ENCODE measurements at places on chromosomes 2 and 18.

DNA sequence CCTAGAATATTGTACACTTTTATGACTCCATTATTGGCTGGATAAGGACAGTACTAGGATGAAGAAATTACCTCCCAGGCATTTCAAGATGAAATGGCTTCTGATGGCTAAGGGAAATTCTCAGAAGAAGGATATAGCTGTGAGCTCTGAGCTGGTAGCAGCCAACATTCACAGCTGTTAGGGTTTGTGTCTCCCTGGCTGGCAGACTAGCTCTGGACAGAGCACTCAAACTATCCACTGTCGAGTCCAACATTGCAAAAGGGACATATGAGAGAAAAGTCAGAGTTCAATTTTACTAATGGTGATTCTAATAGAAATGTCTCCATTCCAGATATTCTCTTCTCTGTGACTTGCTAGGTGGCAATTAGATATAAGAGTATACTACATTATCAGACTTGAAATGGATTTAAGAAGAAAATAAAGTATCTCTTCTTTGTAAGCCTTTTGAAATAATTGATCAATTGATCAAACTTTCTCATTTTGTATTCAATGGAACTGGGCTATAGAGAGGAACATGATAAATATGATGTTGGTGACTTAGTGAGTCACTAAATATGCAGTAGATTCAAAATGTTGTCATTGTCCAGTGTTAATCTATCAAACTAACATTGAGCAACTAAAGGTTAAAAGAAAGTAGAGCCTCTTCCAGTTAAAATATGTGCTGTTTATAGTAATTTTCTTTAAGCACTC, 1920.3 kb downstream of the SUCLG1 start:
- no peak for DNase-seq

DNA sequence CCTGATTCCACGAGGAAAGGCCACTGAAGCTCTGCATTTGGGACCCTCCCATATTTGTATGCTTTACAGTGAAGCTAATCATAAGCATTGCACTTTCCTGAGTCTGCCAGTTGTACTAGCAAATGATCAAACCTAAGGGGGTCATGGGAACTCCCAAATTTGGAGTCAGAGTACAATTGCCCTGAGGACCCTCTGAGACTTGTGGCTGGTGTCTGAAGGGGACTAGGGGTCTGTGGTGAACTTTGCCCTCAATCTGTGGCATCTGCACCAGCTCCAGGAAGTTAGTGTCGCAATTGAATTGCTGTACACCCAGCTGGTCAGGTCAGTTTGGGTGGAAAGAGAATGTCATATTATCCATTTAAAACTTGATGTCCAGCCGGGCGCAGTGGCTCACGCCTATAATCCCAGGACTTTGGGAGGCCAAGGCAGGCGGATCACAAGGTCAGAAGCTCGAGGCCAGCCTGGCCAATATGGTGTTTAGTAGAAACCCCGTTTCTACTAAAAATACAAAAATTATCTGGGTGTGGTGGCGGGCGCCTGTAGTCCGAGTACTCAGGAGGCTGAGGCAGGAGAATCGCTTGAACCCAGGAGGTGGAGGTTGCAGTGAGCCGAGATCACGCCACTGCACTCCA, 18.1 kb downstream of the SOWAHC start:
- DNase-seq, result no peak

- DNase-seq, result peak; percentile 64
These were observed 73.3 kb upstream of the KLF7 start for GRCh38 chr2:207238831-207239701.

GRCh38 chr18:13895505-13896033, 19.8 kb downstream of the MC2R start:
- no peak for DNase-seq

DNA sequence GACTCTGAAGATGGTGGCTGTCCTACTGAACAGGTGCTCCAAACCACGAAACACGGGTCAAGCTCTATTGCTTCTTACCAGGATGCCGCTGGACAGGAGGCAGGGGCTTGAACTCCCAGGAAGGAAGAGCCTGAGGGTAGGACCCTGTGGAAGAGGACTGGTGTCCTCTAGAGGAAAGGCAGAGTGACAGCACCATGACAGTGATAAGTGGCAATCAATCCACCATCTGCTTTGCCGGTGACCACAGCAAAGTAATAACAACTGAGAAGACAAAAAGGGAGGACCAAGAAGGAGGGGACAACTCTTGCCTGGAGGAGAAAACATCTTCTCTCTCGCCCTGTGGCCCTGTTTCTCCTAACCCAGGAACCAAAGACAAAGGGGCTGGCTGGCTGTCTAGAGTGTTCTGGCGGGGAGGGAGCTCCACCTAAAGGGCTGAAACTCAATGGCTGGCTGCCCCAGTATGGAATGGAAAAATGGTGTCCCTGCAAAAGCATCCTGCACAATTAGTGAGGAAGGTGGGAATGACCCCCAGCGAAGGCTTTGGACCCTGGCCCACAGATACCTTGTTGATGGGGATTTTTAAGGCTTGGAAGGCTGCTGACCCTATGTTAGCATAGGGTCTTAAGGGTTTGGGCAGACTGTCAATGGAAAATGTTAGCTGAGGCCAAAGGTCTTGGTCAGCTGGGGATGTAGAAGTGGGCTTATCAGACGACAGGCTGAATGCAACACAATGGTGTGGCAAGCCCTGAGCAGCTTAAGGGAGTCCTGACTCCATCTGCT, 35.4 kb downstream of the PROC start:
- DNase-seq, result no peak

GRCh38 chr2:74186038-74186437, 7.4 kb upstream of the MOB1A start:
- peak; percentile 84 for DNase-seq

GRCh38 chr2:76808732-76809131, 713.4 kb downstream of the LRRTM4 start:
- DNase-seq, result no peak

DNA sequence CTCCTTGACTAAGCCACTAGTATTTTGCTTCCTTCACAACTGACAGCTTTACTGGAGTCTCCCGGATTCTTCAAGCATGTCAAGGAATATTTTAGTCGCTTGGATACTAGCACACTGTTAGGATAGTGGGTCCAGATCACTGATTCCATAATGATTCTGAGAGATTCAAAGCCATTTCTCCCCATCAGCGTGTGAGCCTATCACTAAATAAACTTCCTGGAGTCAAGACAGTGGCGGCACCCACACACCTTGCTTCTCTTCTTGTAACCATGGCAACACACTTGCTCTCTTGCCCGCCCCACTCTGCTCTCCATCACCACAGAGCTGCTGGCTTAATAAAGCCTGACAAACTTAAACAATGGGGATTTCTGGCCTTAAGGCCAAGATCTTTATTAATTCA, 245.1 kb downstream of the LRRTM1 start:
- no peak for DNase-seq

GRCh38 chr2:69119104-69119894, 106.3 kb downstream of the ANTXR1 start:
- no peak for DNase-seq

DNA sequence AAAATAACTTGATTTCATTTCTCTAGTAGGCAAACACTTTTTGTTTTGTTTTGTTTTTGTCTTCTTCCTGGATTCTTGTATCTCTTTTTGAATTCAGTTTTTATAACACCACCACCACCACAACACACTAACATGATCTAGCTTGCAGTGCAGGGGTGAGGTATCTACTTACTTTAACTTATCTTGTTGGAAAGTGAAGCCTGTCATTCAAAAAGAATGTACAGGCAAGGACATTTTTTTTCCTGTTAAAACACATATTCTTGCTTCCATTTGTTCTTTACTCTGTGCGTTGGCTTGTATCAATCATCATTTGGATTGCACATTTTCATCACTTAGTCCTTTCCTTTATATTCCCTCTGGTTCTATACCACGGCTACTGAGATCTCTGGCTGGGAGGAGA, 824.2 kb downstream of the PLCL1 start:
- DNase-seq, result no peak

- no peak for DNase-seq
These were observed 48.7 kb downstream of the ATOH8 start for GRCh38 chr2:85802354-85803103.

DNA sequence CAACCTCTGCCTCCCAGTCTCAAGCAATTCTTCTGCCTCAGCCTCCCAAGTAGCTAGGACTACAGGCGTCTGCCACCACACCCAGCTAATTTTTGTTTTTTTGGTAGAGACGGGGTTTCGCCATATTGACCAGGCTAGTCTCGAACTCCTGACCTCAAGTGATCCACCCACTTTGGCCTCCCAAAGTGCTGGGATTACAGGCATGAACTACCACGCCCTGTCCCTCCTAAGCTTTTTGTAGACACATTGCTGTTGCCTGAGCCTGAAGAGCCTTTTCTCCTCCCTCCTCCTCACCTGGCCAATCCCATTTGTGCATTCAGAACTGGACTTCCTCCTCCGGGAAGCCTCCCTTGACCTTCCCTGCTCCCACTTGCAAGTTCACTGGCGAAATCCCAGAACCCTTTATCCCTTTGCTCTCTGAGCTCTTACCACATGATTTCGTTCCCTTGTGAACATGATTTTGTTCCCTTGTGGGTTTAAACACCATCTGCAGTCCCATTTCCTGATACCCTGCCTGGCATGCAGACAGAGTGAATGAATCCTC, 2.6 kb downstream of the C2orf72 start:
- DNase-seq, result no peak

GRCh38 chr2:12417786-12418185, 298.9 kb upstream of the TRIB2 start:
- no peak for DNase-seq

- DNase-seq, result no peak
These were observed 1.1 kb downstream of the ZNF513 start for GRCh38 chr2:27379383-27379835.

GRCh38 chr2:43057026-43057741, 169.2 kb downstream of the ZFP36L2 start:
- no peak for DNase-seq

GRCh38 chr2:34161549-34161948, 562.5 kb upstream of the FAM98A start:
- no peak for DNase-seq

- DNase-seq, result no peak
These were observed 389.2 kb downstream of the FBXO15 start for GRCh38 chr18:73758446-73758845.

- DNase-seq, result no peak
These were observed 34.7 kb upstream of the RAPH1 start for GRCh38 chr2:203569677-203570316.

- no peak for DNase-seq
These were observed 8.2 kb downstream of the IL1A start for GRCh38 chr2:112776113-112776512.

- DNase-seq, result no peak
These were observed 660.7 kb upstream of the RAB6C start for GRCh38 chr2:129318581-129319421.

- peak; percentile 54 for DNase-seq
These were observed 18.7 kb upstream of the COLEC12 start for GRCh38 chr18:519019-519879.

Measured in activated CD4-positive, alpha-beta T cell treated with anti-CD3 and anti-CD28 coated beads, Interleukin-10, Interleukin-2, amounts not matched to agents 100 ng/mL and 50 ng/mL, durations not matched to agents 16 hours and 8 hours (primary cell).